ENCODE measurements at places on chromosomes 1 and 21.

GRCh38 chr21:46046471-46046870, 51.4 kb upstream of the COL6A2 start:
- peak; percentile 82 for DNase-seq

DNA sequence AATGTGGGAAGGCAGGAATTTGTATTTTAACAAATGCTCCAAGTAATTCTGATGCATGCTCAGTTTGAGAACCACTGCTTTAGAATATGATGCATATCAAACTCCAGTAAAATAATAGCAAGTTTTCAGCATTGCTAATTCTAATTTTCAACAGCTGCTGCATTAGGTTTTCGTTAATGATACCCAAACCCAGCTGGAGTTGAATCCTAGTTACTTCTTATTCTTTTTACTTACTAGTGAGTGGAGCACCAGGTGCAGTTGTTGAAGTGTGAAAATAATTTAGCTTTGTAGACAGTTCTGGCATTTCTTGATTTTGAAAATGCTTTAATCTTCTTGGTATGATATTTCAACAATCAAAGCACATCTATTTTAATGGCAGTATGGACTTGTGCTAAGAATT, 138.5 kb downstream of the HS2ST1 start:
- no peak for DNase-seq

DNA sequence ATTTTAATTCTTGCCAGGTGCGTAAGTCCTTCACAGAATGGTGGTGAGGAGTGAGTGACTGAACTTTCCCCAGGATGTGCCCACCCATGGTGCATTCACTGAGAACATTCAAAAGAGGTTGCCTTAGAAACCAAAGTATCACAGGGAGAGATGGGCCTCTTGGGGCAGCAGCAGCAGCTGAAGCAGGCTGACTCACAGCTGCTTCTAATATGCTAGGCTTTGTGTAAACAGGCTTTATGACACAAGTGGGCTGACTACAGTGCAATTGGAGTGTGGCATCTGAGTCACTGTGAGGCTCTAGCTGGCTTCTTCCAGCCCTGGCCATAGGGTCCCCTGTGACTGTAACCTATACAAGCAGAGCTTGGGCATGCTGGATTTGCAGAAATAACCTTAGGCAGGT, 12.6 kb downstream of the PIGP start:
- DNase-seq, result no peak

- no peak for DNase-seq
Observed at GRCh38 chr1:214439352-214440119, 111.9 kb downstream of the PTPN14 start.

- no peak for DNase-seq
Observed at GRCh38 chr1:223137455-223138085, 5.5 kb downstream of the TLR5 start.

- no peak for DNase-seq
Observed at GRCh38 chr1:172746091-172746949, 87.4 kb downstream of the FASLG start.

DNA sequence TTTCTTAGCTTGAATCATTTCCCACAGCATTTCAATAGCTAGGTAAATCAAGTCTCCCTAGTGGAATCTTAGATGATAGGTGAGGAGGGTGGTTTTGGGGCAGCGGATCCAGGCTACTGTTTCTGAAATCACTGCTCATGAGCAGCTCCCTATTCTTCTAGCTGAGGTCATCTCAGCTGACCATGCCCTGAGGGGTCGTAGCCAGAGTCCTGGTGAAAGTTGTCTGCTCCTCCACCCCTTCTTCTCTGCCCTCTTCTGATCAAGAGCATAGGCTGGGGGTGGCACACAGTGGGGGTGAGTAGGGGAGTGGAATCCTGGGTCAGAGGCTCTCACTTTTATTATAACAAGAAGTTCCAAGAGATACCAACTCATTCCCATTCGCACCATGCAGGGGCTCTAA, 76.2 kb downstream of the SLC16A1 start:
- no peak for DNase-seq

DNA sequence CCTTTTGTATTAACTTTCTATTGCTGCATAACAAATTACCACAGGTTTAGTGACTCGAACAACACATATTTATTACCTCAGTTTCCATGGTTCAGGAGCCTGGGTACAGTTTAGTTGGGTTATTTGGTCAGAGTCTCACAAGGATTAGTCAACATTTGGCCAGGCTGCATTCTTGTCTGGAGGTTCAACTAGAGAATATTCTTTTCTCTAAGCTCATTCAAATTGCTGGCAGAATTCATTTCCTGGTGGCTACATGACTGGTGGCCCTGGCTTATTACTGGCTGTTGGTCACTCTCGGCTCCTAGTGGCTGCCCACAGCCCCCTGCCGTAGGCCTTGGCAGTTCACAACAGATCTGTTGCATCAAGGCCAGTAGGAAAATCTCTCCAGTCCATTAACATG, 81.1 kb upstream of the ADAR start:
- DNase-seq, result no peak

DNA sequence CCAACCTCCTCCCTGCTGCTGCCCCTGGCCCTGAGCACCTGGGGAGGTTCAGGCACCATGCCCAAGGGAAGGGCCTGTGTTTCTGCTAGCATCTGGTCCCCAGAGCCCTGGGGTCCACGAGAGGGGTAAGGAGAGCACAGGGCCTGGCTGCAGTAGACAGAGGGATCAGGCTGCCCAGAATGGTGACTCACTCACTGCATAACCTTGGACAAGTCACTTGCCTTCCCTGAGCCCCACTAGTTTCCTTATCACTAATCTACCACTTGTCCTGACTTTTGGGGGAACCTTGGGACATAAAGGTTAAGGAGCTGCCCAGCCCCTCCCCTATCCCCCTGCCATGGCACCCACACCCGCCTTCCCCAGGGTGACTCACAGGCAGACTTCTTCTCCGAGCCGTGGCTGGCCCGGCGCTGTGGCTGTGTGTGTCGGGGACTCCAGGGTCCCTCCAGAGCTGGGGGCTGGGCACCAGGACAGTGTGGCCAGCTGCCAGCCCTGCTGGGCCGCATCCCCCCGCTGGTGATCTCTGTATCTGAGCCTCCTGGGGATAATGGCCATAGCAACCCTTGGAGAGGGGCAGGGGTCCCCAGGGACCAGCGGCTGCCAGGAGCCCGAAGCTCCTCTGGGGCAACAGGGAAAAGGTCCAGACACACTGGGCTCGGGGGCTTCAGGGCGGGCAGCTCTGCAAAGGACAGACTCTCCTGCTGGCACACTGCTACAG, 4.0 kb downstream of the ARHGEF19 start:
- no peak for DNase-seq

DNA sequence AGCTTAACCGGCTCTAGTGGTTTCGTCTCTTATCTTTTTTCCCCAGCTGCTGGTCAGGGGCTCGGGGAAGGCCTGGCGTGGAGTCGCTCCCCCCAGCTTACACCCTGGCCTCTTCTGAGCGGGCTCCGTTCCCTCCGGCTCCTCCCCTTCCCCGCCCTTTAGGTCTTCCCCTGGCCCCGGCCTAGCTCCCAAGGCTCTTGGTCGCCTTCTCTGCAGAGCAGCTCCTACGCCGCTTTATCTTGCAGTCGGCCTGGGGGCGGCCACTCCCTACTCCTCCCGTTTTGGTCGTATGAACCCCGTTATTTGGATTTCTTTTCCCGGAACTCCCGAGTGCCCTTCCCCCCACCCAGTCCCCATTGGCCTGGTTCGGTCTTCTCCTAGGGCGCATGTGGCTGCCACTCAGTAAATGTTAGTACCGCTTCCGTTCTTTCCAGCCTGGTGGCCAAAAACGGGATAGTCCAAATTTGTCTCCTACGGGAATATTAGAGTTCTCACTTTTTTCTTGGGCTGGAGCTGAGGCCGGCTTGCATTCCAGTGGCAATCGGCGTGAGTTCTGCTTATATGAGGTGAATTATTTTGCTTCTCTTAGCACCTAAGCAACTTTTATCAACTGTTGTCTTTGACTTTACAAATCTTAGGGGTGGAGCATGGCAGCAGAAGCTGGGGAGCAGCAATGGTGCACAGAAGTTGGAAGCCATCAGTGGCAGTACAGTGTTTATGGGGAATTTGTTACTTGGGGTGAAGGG, 467 bp downstream of the THRAP3 start:
- DNase-seq, result peak; percentile 96

DNA sequence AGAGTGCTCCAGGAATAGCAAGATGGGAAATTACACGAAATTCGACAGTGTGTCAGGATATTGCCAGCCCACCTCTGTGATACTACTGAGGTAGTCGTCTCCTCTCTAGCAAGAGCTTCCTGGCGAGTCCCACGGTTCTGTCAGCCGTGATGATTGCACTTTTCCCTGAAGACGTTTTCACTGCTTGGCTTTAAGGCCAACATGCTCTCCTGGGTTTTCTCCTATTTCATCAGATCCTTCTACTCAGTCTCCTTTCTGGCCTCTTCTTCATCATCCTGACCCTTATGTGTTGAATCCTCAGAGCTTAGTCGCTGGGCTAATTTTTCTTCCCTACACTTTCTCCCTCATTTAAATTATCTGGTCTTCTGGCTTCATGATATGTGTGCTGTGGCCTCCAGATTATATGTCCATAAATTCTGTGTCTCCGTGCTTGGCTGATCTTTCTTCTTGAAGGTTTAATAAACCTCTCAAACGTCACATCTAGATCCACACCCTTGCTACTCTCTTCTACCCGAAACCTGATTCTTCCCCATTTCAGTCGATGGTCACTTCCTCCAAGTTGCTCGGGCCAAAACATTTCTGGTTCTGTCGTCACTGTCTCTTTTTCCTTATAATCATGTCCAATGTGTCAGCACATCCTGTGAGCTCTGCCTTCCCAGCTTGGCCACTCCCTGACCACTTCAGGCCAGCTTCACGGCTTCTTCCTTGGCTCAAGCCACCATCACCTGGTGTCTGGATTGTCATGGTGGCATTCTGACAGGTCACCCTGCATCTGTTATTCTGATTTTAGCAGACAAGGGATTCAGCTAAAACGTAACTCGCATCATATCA, 12.2 kb downstream of the OR2B11 start:
- DNase-seq, result no peak

DNA sequence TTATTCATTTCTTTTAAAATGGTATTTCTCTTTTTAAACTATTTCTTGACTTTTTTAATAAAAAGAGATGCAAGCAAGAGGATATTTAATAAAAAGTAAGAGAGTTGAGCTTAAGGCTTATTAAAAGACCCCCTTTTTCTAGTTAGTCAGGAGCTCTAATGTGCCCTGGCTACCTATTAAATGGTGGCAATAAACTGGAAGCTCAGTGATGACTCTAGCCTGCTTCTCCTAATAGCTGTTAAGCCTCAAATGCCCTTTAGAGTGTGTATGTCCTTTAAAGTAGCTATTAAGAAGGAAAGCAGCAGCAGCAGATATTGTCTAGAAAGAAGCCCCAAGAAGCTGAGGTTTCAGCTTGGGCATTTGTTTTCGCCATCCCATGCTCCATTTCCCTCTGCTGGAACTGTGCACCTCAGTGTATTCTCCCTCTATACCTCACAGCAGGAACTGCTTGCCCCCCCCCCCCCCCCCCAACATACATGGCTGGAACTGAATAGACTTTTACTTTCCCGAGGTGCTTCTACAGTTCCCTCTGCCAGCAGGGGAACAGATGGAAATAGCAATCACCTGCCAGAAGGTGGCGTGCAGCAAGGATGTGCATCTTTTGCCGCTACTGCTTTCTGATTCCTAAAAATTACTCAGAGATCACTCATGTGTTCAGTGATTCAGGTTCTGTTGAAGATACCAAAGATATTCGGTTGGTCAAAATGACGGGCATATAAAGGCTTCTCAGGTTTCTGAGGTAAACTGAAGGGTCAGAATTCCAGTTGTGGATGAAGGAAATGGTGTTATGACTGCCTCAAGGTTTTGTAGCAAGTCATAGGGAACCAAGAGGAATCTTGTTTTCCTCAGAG, 2.5 kb downstream of the RGS4 start:
- DNase-seq, result no peak

DNA sequence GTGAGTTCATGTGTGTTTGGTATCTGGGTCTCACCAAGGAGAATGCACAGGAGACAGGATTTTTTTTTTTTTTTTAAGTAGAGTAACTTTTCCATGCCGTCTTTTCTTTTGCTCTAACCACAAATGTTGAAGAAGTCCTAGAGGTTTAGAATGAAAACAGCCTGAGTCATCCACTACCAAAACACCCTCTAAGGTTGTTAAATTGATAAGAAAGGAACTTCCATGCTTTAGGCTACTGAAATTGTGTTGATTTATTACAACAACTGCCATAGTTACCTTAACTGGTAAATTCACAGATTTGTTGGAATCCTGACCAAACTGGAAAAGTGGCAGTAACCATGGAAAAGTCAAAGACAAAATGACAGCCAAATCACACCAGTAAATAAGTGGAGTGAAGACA, 375.6 kb downstream of the AMY1C start:
- DNase-seq, result no peak

DNA sequence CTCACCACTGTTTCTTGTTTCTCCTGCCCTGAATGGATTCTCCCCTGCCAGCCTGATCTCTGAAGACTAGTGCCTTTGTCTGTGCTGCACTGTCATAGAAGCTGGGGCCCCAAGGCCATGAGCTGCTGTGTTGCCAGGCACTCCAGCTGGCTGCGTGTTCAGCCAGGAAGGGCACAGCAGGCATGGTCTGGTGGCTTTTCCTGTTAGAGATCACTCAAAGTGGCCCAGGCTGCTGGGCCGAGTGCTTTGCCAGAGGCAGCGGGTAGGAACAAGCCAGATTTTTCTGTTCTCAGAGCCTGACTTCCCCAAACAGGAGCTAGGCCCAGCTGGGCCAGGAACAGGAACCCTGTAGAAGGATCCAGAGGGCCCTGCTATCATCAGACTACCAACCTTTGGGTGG, 5.2 kb downstream of the ADPRS start:
- no peak for DNase-seq

GRCh38 chr1:107135463-107135862, 5.4 kb upstream of the NTNG1 start:
- no peak for DNase-seq

DNA sequence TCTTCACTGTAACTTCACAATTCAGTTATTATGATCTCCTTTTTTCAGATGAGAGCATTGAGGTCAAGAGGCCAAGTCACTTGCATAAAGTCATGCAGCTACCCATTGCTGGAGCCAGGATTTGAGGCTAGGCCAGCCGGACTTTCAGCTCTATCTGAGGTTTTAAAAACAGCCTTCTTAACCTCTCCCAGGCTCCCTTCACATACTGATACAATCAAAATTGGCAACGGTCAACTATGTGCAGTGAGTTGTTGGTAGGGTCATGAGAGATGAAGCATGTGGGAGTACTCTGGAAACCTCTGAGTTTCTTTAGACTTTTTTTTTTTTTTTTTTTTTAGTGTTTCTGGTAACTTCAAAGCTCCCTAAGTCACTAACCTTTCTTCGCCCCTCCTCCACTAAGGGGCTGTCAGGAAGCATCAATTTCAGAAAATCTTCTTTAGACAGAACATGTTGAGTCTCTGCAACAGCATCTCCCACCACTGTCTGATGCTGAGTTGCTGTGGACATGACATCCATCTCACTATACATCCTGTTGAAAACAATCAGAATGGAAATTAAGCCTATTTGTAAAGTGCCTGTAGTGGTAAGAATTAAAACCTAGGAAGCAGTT, 201.8 kb downstream of the SIPA1L2 start:
- DNase-seq, result no peak

GRCh38 chr1:228210076-228210651, 2.3 kb downstream of the OBSCN start:
- no peak for DNase-seq

- DNase-seq, result no peak
Observed at GRCh38 chr1:66478116-66478515, 55.8 kb upstream of the SGIP1 start.

GRCh38 chr21:38531591-38531990, 33.3 kb upstream of the ERG start:
- no peak for DNase-seq

- DNase-seq, result no peak
Observed at GRCh38 chr1:78526496-78526895, 35.7 kb downstream of the PTGFR start.

All from esophagus muscularis mucosa (tissue), 4 donors.